Uterus (tissue), 4 donors: ENCODE measurements at places on chromosomes 4 and X.

DNA sequence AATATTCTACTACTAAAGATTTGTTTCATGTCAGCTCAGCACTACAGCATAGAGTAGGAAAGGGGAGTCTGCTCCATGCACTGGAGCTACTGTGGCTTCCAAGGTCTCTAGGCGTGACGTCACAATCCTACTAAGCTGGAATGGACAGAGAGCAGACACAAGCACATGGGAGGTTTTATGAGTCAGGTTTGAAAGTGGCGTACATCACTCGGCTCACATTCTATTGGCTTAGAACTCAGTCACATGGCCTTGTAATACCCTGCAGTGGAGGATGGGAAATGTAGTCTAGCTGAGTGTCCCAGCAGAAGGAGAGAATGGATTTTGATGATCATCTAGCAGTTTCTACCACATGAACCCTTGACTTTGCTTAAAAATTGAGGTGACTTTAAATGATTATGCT lies 624.8 kb upstream of the ATOH1 start:
- DNase-seq = no peak
- no peaks in the 10 kb centered on the region for H3K36me3 ChIP-seq
- no peaks in the 10 kb centered on the region for H3K27me3 ChIP-seq
- no peak overlapping the region for H3K4me3 ChIP-seq
- no peaks in the 10 kb centered on the region for H3K4me1 ChIP-seq

GRCh38 chrX:39227371-39227770 lies 426.1 kb downstream of the MID1IP1 start:
- DNase-seq = no peak
- no peaks in the 10 kb centered on the region for H3K36me3 ChIP-seq
- no peak overlapping the region for H3K27ac ChIP-seq
- H3K4me1 ChIP-seq = no peaks in the 10 kb centered on the region

- no peaks in the 10 kb centered on the region for H3K4me1 ChIP-seq
- H3K36me3 ChIP-seq = no peaks in the 10 kb centered on the region
- H3K27me3 ChIP-seq = no peaks in the 10 kb centered on the region
- H3K27ac ChIP-seq = peak overlapping the region; percentile 74
- DNase-seq = no peak
- no peak overlapping the region for H3K4me3 ChIP-seq
Measured at GRCh38 chrX:108270280-108270679, 167.9 kb downstream of the COL4A6 start.

GRCh38 chr4:175092114-175092513 lies 174.0 kb downstream of the ADAM29 start:
- no peak overlapping the region for H3K4me3 ChIP-seq
- H3K36me3 ChIP-seq = no peaks in the 10 kb centered on the region
- no peak for DNase-seq
- no peaks in the 10 kb centered on the region for H3K27me3 ChIP-seq

DNA sequence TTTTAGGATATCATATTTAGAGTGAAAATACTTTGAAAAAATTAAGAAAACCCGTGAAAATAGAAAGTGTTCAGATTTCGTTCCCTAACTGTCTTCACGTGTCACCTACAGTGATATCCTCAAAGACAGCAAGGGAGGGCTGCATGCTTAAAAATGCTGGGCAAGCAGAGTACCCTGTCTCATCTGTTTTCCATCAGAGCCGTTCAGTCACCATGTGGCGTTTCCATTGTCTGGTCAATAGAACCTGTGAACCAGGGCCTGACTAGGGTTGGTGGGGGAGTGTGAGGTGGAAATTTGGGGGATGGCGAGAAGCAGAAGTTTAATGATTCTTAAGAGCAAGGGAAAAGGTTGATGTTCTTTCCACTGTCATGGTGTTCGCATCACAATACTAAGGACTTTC lies 173.9 kb downstream of the BMPR1B start:
- H3K36me3 ChIP-seq = no peaks in the 10 kb centered on the region
- H3K27me3 ChIP-seq = no peaks in the 10 kb centered on the region
- H3K27ac ChIP-seq = no peak overlapping the region
- no peaks in the 10 kb centered on the region for H3K4me1 ChIP-seq
- H3K4me3 ChIP-seq = no peak overlapping the region

GRCh38 chrX:47297874-47298273 lies 65.1 kb downstream of the USP11 start:
- no peak overlapping the region for H3K27ac ChIP-seq
- no peaks in the 10 kb centered on the region for H3K27me3 ChIP-seq
- H3K36me3 ChIP-seq = no peaks in the 10 kb centered on the region
- H3K4me1 ChIP-seq = no peaks in the 10 kb centered on the region

GRCh38 chr4:85780664-85781063 lies 305.7 kb downstream of the ARHGAP24 start:
- DNase-seq = no peak
- H3K4me1 ChIP-seq = no peaks in the 10 kb centered on the region
- H3K4me3 ChIP-seq = no peak overlapping the region
- peak overlapping the region; percentile 80 for H3K27ac ChIP-seq
- no peaks in the 10 kb centered on the region for H3K36me3 ChIP-seq
- no peaks in the 10 kb centered on the region for H3K27me3 ChIP-seq

DNA sequence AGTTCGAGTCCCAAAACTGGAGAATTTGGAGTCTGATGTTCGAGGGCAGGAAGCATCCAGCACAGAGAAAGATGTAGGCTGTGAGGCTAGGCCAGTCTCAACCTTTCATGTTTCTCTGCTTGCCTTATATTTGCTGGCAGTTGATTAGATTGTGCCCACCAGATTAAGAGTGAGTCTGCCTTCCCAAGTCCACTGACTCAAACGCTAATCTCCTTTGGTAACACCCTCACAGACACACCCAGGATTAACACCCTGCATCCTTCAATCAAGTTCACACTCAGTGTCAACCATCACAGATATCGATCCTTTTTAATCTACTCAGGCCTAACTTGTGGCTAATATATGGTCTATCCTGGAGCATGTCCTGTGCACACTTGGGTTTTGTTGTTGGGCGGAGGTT lies 18.0 kb upstream of the MAEA start:
- no peak overlapping the region for H3K27ac ChIP-seq
- no peaks in the 10 kb centered on the region for H3K4me1 ChIP-seq
- DNase-seq = no peak
- H3K27me3 ChIP-seq = no peaks in the 10 kb centered on the region

GRCh38 chr4:145619639-145619996 lies 433 bp downstream of the MMAA start:
- H3K4me3 ChIP-seq = peak overlapping the region; percentile 71
- H3K36me3 ChIP-seq = no peaks in the 10 kb centered on the region
- H3K27me3 ChIP-seq = no peaks in the 10 kb centered on the region

DNA sequence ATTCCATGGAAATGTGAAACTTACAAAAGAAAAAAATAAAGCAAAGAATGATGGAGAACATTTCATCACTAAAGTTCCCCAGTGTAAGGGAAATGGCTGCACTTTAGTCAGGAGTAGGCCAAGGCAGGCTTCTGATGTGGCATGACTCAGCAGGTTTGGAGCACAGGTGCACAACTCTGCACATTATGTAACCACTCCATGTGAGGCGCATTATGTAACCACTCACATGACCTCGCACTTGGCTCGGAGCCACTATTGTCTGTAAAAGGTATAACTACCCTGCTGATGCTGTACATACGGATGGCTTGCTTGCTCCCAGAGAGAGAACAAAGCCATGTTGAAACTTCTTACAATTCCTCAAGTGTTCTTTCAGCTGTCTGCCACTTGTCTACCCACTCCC lies 727.6 kb downstream of the TRAM1L1 start:
- no peak overlapping the region for H3K27ac ChIP-seq
- no peaks in the 10 kb centered on the region for H3K36me3 ChIP-seq

DNA sequence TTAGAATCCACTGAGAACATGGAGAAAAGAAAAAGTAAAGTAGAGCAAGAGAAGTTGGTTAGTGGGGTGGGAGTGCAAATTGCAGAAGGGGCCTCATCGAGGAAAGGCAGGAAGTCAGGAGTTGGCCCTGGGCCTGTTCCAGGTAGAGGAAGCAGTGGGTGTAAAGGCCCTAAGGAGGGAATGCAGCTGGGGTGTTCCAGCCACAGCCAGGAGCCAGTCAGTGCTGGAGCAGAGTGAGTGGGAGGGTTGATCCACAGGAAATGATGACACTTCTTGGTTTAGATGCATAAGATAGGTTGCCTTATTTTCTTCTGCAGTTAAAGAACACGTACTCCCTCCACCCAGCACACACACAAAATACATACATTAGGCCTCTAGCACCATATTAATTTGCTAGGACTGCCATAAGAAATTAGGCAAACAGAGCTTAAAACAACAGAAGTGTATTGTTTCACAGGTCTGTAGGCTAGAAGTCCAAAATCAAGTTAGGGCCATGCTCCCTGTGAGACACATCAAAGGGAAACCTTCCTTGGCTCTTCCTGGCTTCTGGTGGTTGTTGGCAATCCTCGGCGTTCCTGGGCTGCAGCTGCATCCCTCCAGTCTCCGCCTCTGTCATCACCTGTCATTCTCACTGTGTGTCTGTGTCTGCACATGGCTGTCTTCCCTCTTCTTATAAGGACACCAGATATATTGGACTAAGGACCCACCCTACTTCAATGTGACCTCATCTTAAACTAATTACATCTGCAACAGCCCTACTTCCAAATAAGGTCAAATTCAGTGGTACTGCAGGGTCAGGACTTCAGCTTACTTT lies 205.9 kb downstream of the AASDH start:
- H3K36me3 ChIP-seq = no peaks in the 10 kb centered on the region
- no peaks in the 10 kb centered on the region for H3K4me1 ChIP-seq
- no peak overlapping the region for H3K4me3 ChIP-seq
- no peak for DNase-seq
- no peak overlapping the region for H3K27ac ChIP-seq

DNA sequence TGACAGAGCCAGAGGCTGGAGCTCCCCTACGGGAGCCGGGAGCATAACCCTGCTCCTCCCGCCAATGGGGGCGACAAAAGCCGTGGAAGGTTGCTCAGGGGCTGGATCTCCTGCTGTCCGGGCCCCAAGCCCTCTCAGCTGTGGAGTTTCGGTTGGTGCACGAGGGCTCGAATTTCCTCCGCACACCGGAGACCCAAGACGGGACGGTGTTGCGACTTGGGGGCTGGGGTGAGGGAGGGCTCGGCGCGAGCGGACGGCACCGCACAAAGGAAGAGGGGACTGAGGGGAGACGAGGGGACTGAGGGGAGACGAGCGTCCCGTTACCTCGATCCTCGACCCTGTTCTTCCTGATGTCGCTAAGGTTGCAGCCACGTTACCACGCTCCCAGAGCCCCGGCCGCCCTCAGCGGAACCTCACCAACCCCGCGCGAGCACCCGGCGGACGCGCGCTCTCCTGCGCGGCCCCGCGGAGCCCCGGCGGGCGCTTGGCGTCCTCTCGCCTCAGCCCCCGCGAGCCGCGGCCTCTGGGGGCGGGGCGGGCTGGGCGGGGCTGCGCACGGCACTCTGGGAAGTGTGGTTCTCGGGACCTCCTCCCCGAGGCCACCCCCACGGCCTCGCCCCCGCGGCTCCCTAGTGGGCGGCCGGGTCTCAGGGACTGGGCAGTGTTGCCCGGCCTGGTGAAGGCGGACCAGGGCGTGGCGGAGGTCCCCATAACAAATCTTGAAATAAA lies at the start of gene KLHL8:
KLHL8 (minus strand) TSS at position 525 of the 729 bp plus-strand sequence. CDS start 25,079 bp downstream, outside the sequence.
- DNase-seq = peak; percentile 81
- H3K4me3 ChIP-seq = peak within 1 kb of the TSS; percentile 82
- peaks cover 4% of the 10 kb centered on the region for H3K4me1 ChIP-seq
- H3K27ac ChIP-seq = peak within 1 kb of the TSS; percentile 96

- DNase-seq = no peak
- no peak overlapping the region for H3K4me3 ChIP-seq
- no peaks in the 10 kb centered on the region for H3K36me3 ChIP-seq
- H3K27ac ChIP-seq = no peak overlapping the region
Measured at GRCh38 chrX:11363069-11363594, 69.9 kb downstream of the AMELX start.

GRCh38 chrX:131763674-131764073 lies 219.8 kb downstream of the OR13H1 start:
- H3K4me3 ChIP-seq = peak overlapping the region; percentile 4
- H3K4me1 ChIP-seq = no peaks in the 10 kb centered on the region
- H3K27me3 ChIP-seq = no peaks in the 10 kb centered on the region
- DNase-seq = peak; percentile 77
- H3K36me3 ChIP-seq = no peaks in the 10 kb centered on the region
- H3K27ac ChIP-seq = no peak overlapping the region

GRCh38 chrX:19515615-19516105 lies 352 bp upstream of the MAP3K15 start:
- H3K4me1 ChIP-seq = no peaks in the 10 kb centered on the region
- H3K27ac ChIP-seq = no peak overlapping the region
- no peak for DNase-seq
- no peak overlapping the region for H3K4me3 ChIP-seq

DNA sequence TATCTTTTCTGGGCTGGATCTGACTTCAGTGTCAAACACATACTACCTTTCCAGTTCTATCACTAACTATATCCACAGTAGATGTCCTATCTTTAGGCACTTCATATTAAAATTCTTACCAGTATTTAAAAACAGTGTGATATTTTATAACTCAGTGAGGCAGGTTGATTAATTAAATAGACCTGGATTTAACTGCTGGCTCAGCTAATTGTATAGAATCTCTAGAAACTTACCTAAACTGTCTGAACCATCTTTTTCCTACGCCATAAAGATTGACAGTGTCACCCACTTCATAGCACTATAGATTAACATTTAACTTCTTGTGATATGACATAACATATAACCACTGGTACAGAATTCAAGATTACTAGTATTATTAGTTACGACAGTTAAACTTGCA lies 935.3 kb downstream of the FAT4 start:
- no peak overlapping the region for H3K4me3 ChIP-seq
- no peaks in the 10 kb centered on the region for H3K4me1 ChIP-seq
- no peak overlapping the region for H3K27ac ChIP-seq
- H3K36me3 ChIP-seq = no peaks in the 10 kb centered on the region
- no peaks in the 10 kb centered on the region for H3K27me3 ChIP-seq

DNA sequence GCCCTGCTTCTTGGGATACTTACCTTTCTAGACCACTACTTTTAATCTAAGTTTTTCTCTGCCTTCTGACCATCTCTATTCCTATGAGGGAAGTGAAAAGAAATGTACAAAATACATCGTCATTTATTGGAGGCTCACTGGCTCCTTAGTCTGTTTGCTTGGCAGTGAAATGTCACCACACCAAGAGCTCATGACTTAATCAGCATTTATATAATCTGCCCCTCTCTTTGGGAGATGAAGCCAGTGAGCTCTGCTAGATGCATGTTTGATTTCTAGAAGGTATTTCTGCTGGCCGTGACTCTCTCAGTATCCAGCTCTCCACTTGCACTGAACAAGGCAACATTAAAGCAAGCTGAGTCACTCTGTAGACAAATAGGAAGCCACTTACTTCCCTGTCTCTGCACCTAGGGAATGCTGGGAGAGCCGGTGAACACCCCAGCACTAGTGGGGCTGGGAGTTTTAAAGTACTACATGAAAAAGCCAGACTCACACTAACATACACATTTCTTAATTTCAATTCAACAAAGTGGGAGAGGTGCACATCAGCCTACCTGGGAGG lies 79.1 kb downstream of the MID1IP1 start:
- H3K4me3 ChIP-seq = no peak overlapping the region
- H3K27me3 ChIP-seq = no peaks in the 10 kb centered on the region
- H3K27ac ChIP-seq = no peak overlapping the region
- DNase-seq = no peak
- no peaks in the 10 kb centered on the region for H3K4me1 ChIP-seq

- H3K27ac ChIP-seq = no peak overlapping the region
- no peak overlapping the region for H3K4me3 ChIP-seq
- DNase-seq = no peak
Measured at GRCh38 chrX:67435536-67435935, 108.3 kb upstream of the AR start.

GRCh38 chrX:150361070-150361776 lies 1.9 kb upstream of the MAMLD1 start:
- H3K4me3 ChIP-seq = peak overlapping the region; percentile 61
- H3K27me3 ChIP-seq = no peaks in the 10 kb centered on the region
